ENCODE measurements at places on chromosomes 6 and 20. TPM values are rescaled to one million over a fixed set of nuclear protein-coding genes. Genes with fewer than 3 reads are reported as not detected.

The SFTA2 gene
- polyA plus RNA-seq = not detected

The EPB41L1 gene
- polyA plus RNA-seq = 14.8 TPM

The ASXL1 gene
- polyA plus RNA-seq = 9.9 TPM

The C20orf202 gene
- 0.11 TPM for polyA plus RNA-seq

The BPIFB2 gene
- not detected for polyA plus RNA-seq

The TAB2 gene
- 40.4 TPM for polyA plus RNA-seq

The MCCD1 gene
- polyA plus RNA-seq = not detected

The TRIM31 gene
- 0.08 TPM for polyA plus RNA-seq

The SLC22A2 gene
- not detected for polyA plus RNA-seq

The HAO1 gene
- not detected for polyA plus RNA-seq

The OR2H2 gene
- polyA plus RNA-seq = not detected

The SLC35D3 gene
- 0.27 TPM for polyA plus RNA-seq

The KHDC3L gene
- polyA plus RNA-seq = 0.11 TPM

The VGLL2 gene
- polyA plus RNA-seq = not detected

The DLK2 gene
- 1.6 TPM for polyA plus RNA-seq

The ZDHHC14 gene
- polyA plus RNA-seq = 2.9 TPM

The NR2E1 gene
- not detected for polyA plus RNA-seq

The PCK1 gene
- not detected for polyA plus RNA-seq

The LGSN gene
- polyA plus RNA-seq = 0.03 TPM
